ENCODE measurements at places on chromosomes 7 and 10. TPM values are rescaled to one million over a fixed set of nuclear protein-coding genes. Genes with fewer than 3 reads are reported as not detected.

DNA sequence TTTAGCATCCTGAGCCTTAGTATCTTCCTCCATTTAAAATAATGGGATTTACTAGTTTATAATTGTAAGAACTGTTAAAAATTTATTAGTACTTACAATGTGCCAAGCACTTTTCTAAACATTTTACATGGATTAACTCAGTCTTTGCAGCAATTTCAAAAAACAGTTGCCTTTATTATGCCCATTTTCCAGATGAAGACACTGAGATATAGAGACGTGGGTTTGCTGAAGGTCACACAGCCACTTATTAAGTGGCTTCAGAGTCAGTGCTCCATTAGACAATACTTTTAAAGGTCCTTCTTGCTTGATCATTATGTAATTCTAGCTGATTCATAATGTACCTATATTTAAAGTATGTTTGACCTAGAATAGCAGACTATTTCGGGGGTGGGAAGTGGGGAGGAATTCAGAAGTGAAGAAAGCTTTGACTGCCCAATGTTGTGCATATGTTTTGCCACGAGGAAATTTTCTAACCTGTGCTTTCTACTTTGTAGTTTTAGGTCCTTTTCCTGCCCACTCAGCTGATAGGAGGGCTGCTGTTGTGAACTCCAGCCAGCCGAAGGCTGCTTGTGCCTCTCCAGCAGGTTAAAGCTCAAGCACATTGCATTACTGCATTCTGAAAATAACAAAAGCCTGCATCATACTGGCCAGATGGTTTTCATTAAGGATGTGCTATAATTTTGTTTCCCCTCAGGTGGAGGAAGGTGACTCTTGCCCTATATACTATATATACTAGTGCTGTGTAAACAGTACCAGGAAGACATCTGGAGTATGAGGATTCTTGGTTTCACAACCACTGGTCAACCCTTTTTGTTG lies 4.3 kb downstream of the PLEKHA8 start:
- DNase-seq: no peak

- no peak for DNase-seq
Measured at GRCh38 chr10:97078261-97078937, 107.4 kb downstream of the SLIT1 start.

GRCh38 chr7:68958571-68958970 lies 639.7 kb upstream of the AUTS2 start:
- no peak for DNase-seq

GRCh38 chr7:44561962-44562621 lies 11.6 kb downstream of the DDX56 start:
- DNase-seq: no peak

DNA sequence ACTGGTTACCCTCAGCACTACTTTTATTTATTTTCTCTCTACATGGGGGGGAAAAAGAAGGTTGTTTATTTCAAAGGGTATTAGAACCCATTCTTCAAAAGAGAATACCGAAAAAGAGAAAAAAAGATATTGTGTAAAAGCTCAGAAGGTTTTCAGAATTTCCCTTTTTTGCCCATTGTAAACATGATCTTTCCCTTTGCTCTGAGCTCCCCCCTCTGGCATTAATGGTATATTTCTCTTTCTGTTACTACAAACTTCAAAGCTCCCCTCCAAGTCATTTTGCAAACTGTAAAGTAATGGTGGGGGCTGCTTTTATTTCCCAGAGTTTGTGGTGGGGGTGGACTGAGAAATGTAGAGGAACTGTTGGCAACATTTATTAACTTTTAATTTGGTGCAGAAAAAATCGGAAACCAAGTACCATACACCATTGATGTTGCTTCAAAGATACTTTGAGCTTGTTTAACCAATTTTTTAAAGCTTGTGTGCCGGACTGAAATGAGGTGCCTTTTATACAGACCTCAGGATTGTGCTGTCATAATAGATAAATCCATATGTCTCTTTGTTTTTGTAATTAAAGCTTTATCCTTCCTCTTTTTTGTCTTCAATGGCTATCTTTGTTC lies 181.5 kb downstream of the EXOC4 start:
- no peak for DNase-seq

DNA sequence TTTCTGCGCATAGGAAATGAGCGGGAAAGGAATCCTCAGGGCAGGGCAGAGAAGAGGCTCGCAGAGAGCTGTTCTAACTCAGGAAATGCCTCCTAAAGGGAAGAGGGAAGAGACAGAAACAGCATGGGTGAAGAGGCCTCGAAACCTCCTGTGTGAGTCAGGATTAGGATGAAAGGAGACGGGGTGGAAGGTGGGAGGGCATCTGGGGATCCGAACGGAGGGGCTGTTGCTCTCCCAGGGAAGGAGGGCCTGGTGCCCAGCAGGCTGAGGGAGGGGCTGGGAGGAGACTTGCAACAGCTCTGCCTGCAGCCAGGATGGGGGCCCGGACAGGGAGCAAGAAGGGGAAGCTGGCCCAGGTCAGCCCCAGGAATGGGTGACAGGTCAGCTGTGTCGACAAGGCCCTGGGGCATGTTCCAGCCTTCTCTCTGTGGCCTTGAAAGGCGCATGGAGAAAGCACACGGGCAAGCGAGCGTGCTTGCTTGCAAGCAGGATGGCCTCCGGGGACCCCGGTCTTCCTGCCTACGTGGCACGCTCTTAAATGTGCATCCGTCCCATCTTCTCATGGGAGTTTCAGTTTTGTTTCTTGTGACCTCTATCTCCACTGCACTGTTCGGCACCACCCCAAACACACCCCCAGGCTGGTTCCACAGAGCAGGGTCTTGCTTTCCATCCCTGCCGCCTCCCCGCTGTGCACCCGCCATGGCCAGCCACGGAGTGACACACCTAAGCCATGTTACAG lies 63.5 kb downstream of the HIPK2 start:
- DNase-seq: no peak

DNA sequence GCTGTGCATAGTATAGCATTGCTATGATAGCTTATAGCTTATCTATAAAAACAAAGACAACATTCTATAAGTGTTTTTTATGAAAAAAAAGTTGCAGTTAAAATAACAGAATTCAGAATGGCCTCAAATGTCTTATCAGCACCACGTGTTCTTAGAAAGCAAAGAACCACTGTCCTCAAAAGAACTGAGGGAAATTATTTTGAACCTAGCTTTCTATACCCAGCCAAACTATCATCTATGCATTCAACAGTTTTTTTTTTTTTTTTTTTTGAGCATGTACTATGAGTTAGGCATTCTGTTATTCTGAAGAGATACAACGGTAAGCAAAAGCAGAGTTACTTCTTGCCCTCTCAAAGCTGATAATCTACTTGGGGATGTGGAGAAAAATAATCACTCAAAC lies 247.8 kb downstream of the CREB5 start:
- no peak for DNase-seq

DNA sequence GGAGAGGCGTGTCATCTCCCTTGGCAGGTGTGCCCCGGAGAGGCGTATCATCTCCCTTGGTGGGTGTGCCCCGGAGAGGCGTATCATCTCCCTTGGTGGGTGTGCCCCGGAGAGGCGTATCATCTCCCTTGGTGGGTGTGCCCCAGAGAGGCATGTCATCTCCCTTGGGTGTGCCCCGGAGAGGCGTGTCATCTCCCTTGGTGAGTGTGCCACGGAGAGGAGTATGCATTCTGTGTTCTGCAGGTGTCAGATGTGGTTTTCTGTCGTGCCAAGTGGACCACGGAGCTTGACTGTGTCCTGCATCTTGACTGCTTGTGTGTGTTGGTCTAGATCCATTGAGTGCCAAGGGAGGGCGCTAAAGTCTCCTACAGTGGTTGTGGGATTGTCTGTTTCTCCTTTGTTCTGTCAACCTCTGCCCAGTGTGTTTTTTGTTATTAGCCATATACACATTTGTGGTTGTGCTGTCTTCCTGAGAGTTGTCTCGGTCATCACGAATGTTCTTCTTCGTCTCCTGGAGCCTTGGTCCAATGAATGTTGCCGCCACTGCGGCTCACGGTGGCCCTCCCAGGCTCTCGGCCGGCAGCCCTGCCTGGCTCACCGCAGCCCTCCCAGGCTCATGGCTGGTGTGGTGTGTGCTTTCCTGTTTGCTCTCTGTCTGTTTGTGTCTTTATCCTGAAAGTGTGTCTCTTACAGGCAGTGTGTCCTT lies 96.8 kb downstream of the INPP5A start:
- DNase-seq: no peak

DNA sequence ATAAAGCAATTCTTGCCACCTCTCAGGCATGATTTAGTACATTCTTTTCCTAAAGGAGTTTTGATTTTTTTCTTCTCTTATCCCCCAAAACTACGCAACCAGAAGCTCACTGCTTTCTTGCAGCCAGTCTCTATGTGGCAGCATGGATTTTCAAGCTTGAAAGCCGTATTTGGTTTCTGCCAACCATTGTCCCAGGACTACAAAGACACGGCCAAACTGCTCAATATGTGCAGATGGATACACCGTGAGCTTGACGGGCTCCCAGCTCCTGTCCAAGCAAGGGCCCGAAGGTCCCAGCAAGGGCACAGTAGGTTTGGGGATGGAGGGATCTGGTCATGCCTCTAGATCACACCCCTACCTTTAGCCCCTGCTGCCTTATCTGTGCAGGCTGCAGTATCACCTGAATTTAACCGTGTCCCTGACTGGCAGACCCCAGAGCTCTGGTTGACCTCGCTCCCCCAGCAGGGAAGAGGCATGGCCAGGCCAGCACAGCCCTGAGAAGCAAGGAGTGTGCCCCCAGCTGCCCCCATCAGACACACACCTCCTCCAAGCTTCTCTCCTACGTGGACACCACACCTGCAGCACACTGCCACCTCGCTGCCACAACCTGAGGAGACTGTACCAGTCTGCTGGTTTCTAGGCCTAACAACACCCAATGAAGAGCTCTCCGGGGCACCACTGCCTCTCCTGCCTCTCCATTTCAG lies 86.8 kb downstream of the COBL start:
- peak; percentile 54 for DNase-seq

DNA sequence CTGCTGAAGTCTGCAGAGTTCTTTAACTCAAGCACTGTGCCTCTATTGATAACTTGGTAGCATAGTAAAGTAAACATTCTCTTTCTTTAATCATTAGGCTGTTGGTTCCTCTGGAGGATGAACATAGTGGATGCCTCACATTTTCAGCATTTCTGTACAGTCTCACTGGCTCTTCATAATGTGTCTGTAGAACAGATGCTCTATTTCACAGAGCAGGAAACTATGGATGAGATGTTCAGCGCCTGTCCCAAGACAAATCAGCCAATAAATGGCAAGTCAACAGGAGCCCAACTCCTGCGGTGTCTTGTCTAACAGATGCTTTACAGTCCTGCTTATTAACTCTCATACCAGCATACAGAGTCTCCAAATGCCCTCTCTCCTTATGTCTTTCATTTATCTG lies 36.5 kb downstream of the NRBF2 start:
- no peak for DNase-seq

- no peak for DNase-seq
Measured at GRCh38 chr7:107926481-107926880, 35.5 kb downstream of the DLD start.

DNA sequence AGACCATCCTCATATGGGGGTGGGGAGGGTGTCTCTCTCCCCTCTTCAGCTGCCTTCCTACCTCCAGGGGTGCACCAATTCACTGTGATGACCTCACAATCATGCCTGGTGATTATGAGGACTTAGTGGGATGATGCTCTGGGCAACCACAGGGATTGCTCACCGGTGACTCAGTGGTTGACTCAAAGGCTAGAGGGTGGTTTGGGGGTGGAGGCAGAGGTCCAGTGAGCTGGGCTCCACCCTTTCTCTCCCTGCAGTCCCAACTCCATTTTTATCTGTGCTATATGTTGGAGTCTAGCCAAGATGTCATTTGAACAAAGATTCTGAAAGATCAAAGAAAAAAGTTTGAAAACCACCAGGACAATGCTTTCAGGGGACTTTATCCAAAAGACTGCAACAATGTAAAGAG lies 286.9 kb downstream of the KCNMA1 start:
- no peak for DNase-seq

Gene CPED1
- total RNA-seq: 3.4 TPM

Gene DNAJB9
- total RNA-seq: 23.3 TPM

Gene GRM3
- not detected for total RNA-seq

All from osteocyte (in vitro differentiated cells).